ENCODE measurements at places on chromosomes 1 and 21.

DNA sequence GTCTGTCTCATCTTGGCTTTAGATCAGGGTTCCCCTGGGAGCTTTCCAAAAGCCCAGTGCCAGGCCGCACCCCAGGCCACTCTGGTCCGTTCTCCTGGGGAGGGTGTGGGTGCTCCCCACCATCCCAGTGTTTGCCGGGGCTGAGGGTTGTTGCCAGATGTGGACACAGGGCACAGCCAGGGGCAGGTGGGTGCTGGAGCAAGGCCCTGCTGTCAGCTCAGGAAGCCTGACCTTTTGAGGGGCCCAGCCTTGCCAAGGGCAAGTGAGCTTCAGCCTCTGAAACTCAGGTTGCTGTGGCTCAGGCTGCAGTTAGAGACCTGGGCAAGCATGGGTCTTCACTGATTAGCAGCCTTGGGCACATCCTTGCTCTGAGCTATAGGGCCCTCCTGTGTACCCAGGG is 22.8 kb upstream of the ZBTB21 start:
- DNase-seq, result no peak

GRCh38 chr1:145747398-145748247 is 28.3 kb downstream of the CD160 start:
- DNase-seq, result peak; percentile 35

DNA sequence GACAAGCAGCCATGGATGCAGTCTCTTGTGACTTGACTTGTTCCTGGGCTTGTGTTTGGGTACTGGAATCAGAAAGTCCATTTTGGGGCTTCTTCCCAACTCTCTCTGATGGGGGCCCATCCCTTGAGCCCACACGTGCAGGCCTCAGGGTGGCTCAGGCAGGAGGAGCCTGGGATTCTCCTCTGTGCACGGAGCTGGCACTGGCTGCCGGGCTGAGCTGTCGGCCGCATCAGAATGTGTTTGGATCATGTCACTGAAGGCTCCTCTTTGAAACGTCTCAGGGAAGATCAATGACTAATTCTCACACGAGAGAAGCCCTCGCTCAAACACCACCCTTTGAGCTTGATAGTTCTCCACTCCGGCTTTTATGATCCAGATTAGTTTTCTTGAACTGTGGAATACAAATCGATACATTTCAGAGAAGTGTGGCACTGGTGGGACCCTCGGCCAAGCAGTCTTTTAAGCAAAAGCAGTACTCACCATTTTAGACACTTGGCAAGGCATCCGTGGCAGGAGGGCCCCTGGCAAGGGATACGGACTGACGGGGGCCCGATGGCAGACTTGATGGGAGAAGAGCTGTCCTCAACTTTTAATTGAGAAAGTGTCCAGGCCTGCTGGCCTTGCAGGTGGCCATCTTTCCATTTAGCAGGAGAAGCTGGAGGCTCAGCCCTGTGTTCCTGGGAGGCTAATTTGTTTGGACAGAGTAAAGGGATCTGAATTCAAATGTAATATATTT is 220.7 kb upstream of the C1orf174 start:
- no peak for DNase-seq

DNA sequence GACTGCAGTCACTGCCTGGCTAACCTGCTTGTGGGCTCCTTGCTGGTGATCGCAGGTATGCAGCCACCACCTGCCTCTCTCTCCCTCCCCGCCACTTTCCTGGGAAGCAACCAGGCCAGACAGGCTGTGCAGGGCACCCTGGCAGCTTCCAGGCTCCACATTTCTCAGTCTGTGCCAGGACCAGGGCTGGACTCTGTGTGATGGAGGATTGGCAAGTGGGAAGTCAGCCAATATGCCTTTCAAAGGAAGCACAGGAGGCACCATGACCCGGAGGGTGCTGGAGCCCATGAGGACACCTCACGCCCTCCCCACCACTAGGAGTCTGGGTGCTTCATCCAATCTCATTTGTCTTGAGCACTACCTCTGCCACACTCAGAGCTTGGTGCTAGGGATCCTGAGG is 15.8 kb upstream of the DISP3 start:
- no peak for DNase-seq

DNA sequence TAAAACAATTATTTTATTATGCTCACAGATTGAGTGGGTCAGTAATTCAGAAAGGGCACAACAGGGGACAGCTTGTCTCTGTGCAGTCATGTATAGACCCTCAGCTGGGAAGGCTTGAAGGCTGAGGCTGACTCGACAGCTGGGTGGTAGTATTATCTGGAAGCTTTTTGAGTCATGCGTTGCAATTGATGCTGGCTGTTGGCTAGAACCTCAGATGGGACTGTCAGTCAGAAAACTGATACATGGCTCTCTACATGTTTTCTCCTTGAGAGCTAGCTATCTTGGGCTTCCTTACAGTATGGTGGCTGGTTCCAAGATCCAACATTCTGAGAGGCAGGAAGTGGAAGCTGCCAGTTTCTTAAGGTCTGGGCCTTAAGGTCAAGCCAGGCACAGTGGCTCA is 61.5 kb upstream of the SELENON start:
- no peak for DNase-seq

GRCh38 chr1:193498088-193498655 is 311.8 kb upstream of the B3GALT2 start:
- DNase-seq, result no peak

GRCh38 chr1:13812456-13813397 is 112.7 kb downstream of the PRDM2 start:
- DNase-seq, result no peak

DNA sequence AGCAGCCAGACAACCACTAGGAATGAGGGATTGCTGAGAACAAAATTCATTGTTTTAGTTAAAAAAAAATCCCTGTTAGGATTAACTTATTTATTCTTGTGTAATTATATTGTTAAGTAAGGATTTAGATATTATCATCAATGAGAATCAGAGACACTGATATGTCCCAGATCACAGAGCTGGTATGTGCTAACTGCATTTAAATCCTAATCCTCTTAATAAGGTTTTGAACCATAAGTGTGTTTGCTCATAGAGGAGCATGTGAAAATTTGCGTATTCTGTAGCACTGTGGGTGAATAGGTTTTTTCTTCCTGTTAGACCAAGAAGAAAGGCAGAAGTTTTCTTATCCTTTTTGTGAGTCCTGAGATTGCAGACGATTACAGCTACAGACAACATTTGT is 147.1 kb downstream of the HHAT start:
- DNase-seq, result no peak

- DNase-seq, result peak; percentile 87
Measured at GRCh38 chr1:46616277-46617107, at the start of gene MOB3C. Gene MOB3C, minus strand, starts transcription at chr1:46616811. Its CDS starts 3,490 bp downstream, at chr1:46613321.

- no peak for DNase-seq
Measured at GRCh38 chr1:184822267-184822666, 67.6 kb upstream of the EDEM3 start.

DNA sequence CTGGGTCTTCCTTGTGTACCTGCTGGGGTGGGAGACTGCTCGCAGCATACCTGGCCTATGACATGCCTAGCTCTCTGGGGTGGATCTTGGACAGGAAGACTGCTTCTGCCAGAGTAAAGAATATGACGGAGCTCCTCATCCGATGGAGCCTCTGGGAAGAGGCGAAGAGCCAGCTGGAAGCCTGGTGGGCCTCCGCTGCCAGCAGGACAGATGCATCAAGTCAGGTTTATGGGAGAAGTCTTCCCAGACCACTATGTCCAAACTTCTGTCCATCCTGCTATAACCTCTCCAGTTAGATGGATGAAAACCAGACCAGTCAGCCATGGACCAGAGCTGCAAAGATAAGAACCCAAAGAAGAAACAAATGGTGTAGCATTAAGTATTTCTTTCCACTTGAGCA is 27.7 kb upstream of the NGF start:
- no peak for DNase-seq

DNA sequence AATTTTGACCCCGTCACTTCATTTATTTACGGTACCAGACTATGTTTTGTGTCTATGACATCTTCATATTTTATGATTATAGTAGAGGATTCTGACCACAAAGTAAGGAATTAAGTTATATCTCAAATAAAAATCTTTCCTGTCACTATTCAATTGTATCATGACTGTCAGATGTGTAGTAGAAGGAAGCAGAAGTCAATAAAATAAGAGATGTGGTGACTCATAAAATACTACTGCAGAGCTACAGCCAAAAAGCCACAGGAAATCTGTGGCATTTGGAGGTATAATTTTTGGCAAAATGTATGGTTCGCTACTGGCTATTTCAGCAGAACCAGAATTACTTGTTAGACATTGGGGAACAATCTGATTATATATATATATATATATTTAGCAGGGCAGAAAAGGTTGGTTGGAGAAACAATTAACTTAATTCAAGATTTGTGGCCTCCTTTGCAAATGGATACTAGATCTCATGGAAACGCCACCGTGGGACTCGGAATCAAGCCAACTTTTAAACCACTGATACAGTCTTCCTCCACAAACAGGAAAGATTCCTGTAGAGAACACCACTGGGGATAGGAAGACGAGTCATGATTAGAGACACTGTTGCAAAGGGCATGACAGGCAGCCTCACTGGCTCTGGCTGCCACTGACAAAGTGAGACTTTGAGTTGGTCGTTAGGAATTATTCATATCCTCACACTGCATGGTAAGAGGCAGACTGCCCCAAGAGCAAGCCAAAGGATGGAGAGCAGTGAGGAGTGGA is 5.1 kb downstream of the FCRL2 start:
- peak; percentile 19 for DNase-seq

GRCh38 chr21:34795175-34795547 is 126.4 kb downstream of the CLIC6 start:
- no peak for DNase-seq

DNA sequence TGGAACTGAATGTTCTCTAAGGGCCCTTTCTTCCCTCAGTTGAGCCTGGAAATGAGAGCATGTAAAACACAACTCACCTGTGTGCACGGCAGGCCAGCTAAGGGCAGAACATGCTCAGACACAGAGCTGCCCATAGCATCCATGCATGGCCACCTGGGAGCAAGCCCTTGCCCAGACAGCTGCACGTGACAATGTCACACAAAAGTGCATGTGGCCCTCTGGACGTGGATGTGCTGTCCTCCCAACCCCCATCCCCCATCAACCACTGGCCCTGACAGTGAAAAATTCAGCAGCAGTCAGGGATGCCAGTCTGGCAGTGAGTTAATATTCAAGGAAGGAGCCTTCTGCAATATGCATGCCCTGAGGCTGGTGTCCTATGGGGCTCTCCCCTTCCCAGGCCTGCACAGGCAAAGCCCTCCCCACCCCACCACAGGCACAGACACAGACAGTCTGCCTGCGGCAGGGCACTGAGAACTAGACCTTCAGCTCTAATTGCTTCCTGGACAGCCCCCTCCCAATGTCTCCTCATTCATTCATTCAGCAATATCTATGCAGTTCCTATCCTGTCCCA is 14.6 kb upstream of the COL16A1 start:
- no peak for DNase-seq

DNA sequence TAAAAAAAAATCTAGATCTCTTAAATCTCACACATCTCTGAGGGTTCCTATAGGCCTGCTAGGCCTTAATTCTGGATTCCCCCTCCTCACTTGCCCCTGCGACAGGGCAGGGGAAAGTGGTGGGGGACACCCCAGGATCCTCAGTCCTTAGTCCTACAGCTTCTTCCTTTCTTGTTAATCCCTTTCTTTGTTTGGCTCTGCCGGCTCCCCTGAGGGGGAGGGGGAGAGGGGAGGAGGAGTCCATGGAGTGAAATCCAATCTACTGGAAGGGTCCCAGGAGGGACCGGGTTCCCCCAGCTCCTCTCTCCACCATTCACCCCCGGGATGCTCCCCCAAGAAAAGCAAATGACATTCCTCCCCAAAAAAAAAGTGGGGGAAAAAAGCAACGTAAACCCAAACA is 8.5 kb downstream of the MEX3A start:
- DNase-seq, result no peak

DNA sequence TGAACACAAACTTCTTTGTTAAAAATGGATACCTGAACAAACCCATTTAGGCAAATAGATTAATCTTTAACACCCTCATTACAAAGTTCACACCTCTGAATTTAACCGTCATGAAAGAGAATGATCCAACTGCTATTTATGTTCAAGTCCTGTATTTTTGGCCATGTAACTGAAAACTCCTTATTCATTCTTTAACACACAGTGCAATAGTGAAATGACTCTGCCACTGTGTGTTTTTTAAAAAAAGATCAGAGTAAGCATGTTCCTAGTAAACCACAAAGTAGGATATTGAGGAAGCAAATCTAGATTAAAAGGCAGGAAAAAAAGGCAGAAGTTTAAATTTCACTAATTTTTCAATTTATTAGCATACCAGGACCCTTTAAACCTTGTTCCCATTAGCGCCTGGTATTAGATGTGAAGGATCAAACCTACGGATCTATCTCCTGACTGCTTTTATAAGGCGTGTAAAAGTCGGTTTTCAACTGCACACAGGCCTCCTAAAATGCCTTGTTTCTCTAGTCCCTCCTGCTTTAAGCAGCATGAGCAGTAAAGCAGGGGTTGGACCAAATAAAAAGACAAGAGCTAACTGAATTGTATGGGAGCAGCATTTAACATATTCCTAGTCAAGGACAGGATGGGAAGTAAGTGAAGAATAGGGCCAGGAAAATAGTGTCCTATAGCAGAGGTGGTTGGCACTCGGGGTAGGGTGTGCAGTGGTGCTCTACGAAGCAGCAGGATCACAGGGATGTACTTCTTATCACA is 33.4 kb downstream of the NUCKS1 start:
- no peak for DNase-seq

DNA sequence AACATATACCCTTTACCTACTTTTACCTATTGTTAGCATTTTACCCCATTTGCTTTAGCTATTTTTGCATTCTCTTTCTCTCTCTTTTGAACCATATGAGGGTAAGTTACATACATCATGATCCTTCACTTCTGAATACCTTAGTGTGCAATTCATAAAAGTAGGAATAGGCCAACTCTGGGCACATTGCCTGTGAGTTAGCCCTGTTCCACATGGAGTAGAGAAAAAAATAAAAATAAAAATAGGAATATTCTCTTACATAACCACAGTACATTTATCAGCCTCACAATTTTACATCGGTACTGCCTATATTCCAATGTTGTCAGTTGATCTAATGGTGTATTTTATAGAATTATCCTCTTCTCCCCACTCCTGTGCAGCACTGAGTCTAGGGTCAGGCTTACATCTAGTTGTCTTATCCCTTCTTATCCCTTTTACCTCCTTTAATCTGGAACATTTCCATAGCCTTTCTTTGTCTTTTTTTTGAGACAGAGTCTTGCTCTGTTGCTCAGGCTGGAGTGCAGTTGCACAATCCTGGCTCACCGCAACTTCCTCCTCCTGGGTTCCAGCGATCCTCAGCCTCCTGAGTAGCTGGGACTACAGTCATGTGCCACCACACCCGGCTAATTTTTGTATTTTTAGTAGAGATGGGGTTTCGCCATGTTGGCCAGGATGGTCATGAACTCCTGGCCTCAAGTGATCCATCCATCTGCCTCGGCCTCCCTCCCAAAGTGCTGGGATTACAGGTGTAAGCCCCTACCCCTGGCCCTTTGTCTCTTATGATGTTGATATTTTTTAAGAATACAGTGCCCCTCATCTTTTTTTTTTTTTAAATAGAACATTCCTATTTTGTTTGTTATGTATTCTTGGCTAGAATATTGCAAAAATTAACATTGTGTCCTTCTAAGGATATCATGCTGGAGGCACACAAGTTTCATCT is 11.1 kb upstream of the SLC30A1 start:
- peak; percentile 81 for DNase-seq

- no peak for DNase-seq
Measured at GRCh38 chr1:59361766-59362165, 64.9 kb downstream of the FGGY start.

All from inflammatory macrophage treated with lipopolysaccharide for 1 hour (primary cell).